ENCODE measurements at places on chromosomes 6 and 20. TPM values are rescaled to one million over a fixed set of nuclear protein-coding genes. Genes with fewer than 3 reads are reported as not detected.

EDN3 gene
- not detected for total RNA-seq

RNF144B gene
- 14.2 TPM for total RNA-seq

RIMS4 gene
- 0.47 TPM for total RNA-seq

SIRPA gene
- 58.5 TPM for total RNA-seq

- no peak for DNase-seq
These were observed 29.3 kb downstream of the GCM1 start for GRCh38 chr6:53119349-53119748.

DNA sequence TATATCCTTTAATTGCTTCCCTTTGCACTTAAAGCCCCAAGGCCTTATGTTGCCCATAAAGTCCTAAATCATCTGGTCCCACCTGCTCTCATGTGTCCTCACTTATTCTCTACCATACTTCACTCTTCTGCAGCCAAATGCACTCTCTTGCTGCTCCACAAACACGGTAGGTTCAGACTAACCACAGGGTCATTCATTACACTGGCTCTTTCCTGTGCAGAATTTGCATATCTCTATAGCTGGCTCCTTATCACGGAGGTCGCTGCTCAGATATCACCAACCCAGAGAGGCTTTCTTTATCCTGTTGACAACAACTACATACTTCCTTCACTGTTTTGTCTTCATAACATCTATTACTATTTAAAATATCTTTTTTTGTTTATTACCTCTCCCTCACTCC lies 86.8 kb downstream of the MOXD1 start:
- DNase-seq, result no peak

DNA sequence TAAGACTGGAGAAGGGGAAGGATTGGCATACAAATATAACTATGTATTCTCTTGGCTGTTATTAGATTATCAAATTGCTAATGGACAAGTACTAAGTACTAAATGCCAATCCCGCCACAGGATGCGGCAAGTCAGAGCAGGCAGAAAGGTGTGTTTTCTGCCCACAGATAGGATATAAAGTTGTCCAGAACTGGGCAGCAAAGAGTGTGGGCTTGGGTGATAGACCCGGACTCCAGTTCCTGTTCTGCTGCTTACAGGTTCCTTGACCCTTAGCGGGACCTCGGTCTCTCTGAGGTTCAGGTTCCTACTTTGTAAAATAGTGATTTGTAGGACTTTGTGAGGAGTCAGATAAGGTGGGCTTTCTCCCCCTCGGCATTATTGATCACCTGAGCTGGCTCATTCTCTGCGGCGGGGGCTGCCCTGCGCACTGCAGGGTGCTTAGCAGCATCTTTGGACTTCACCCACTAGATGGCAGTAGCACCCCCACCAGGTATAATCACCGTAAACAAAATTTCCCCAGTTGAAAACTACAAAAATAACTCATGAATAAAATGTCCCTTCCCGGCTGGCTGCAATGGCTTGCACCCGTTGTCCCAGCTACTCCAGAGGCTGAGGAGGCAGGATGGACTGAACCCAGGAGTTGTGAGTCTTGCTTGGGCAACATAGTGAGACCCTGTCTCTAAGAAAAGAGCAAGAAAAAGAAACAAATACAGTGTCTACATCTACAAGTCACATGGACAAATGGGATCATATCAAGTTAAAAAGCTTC lies 193.1 kb downstream of the DOK5 start:
- no peak for DNase-seq

- DNase-seq, result no peak
These were observed 39.0 kb downstream of the MAS1 start for GRCh38 chr6:159929819-159930218.
